ENCODE measurements at places on chromosomes 12 and 14.
A peak's percentile ranks its signal among the peaks of the same experiment; 100 is the strongest.

DNA sequence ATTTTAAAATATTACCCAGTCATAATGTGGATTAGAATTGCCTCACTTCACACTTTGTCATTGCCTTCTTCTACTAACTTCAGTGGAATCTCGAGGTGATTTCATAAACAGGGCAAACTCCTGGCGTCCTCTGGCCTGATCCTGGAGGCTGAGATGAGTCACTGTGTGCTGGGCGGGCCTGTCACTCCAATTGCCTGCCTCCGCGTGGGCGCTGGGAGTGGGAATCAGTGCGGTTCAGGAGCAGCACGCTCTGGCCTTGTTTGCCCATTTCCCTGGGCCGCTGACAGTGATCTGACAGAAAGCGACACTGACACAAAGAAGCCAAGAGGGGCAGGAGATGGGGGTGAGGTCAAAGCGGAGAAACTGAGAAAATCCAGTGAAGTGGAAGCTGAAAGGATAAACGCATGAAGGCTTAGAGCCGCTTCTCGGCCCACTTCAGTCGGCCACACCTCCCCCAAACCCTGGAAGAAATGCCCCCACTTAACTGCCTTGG lies 29.7 kb downstream of the LGR5 start:
- no peak for DNase-seq

DNA sequence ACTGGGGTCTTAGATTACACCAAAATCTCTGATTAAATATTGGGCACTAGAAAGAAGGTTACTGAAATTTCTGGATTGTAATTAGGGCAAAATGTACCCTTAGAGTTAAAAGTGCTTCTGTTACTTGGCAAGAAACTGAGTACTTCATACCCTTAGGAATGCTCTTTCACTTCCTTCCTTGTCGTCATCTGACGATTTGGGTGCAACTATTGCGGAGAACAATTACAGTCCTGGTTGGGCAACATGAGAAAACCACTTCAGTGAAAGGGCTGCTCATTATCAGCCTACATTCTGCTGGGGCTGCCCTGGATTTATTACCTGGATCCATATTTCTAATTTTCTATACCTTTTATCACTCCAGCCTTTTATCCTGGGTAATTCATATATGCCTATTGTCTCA lies 348.5 kb upstream of the MDGA2 start:
- no peak for DNase-seq

DNA sequence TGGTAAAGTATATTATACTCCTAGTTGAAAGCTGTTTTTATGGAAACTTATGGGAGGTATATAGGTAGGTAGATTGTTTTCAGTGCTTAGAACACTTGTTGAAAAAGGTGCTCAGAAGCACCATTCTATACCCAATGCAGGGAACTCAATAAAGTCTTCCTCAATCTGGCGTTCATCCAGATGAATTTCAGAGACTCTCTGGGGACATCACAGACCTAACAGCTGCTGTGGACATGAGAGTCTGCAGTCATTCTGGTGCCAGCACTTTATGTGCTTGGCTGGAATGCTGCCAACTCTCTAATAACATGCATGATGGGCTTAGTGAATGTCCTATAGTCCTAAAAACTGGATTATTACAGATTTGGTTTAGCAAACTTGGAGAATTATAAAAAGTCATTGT lies 115.9 kb downstream of the NTN4 start:
- DNase-seq = no peak

DNA sequence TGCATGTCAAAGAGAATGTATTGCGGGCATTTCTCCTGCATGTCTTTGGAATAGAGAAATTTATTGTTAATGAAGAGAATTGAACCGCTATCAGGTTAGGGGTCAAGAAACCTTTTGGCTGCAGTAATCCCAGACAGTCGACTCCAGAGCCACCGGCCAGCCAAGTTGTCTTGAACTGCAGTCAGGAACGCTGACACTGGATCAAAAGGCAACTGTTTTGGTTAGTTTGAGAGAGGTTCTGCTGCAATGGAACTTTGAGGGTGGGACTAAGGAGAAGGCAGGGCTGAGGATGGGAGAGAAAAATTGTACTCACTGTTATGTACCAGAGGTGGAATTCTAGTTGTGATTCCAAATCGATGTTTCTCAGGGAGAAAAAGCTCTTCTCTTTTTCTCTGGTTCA lies 28.2 kb downstream of the PPFIBP1 start:
- no peak for DNase-seq

DNA sequence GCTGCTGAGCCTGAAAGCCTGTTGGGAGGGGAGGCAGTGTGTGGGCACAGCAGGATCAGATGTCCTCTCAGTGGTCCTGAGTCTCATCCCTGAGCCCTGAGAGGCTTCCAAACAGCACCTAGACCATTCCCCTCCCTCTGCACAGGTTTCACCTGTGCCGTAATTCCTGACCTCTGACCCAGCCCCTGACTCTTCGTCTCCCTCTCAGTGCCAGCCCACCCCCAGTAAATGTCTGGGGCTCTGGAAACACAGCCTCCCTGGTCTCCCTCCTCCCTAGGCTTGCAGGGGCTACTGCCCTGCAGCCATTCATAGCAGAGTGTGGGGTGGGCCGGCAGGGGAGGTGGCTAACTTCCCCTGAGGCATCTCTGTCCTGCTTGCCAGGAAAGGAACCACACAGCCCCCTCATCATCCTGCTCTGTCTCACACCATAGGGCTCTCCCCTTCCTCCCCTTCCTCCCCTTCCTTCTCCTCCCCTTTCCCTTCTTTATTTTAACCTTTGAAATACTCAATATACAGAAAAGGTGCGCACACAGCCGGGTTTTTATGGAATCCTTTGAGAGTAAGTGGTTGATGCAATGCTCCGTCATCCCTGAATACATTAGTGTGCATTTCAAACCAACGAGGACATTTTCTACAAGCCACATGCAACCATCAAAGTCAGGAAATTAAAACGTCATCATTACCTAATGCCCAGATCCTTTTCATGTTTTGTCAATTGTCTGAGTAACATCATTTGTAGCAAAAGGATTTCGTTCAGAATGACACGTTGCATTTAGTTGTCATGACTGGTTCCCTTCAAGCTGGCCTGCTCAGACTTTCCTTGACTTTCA lies 67.0 kb downstream of the PRMT8 start:
- no peak for DNase-seq

DNA sequence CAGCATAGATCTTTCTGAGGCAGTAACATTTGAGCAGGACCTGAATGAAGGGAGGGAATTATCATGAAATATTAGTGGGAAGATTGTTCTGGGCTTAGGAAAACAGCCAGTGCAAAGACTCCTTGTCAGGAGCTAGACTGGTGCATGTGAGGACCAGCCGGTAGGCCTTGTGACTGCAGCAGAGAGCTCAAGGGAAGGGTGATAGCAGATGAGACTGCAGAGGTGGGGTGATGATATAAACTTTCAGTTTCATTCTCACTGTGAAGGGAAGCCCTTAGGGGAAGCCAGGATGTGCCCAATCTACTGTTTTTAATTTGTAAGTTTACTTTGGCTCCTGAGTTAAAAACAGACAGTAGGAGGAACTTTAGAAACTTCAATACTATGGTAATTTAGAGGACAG lies 12.4 kb downstream of the IL22 start:
- peak; percentile 71 for DNase-seq

DNA sequence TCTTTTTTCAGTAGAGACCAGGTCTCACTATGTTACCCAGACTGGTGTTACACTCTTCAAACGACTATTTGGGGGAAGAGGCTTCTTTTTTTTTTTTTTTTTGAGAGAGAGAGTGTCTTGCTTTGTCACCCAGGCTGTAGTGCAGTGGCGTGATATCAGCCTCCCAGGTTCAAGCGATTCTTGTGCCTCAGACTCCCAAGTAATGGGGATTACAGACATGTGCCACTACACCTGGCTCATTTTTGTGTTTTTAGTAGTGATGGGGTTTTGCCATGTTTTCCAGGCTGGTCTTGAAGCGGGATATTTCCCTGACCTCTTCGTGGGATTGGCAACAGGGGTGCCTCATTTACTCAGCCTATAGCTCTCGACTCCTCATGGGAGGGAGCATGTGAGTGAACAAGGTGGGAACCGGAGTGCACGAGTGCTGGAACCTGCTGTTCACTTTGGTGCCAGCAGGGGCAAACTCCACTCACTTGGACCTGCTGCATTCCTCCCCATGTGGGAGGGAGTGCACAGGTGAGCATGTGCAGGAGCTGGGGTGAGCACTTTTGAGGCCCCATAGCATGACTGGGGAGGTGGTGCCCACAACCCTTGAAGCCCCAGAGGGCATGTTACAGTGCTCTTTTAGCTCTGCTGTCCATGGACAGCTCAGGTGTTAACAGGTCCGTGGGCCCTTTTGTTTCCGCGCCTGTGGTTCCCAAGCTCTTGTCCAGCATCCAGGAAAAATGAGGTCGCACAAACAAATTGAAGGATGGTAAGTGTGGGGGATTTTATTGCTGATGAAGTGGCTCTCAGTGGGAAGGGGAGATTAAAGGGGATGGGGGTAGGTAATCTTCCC lies 79.1 kb upstream of the HECTD1 start:
- no peak for DNase-seq

DNA sequence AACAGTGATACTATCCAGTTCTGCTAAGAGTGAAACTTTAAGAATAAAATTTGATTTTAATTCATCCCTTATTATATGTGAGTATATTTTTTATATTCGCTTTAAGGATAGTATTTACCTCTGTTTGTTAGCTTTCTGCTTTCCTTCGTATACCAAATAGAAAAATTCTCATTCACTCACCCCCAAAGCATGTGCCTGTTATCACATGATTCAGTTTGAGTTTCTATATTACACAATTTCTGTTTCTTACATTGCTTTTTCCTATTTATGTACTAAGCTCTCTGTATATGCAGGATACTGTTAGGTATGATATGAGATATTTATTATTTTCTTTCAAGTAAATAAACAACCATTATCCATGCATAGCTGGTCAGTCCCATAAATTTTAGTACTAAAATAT lies 275.2 kb downstream of the FBXL14 start:
- no peak for DNase-seq

GRCh38 chr14:94775091-94775870 lies 5.4 kb upstream of the GSC start:
- no peak for DNase-seq

- no peak for DNase-seq
These were observed 43.8 kb downstream of the LRCOL1 start for GRCh38 chr12:132566516-132567131.

DNA sequence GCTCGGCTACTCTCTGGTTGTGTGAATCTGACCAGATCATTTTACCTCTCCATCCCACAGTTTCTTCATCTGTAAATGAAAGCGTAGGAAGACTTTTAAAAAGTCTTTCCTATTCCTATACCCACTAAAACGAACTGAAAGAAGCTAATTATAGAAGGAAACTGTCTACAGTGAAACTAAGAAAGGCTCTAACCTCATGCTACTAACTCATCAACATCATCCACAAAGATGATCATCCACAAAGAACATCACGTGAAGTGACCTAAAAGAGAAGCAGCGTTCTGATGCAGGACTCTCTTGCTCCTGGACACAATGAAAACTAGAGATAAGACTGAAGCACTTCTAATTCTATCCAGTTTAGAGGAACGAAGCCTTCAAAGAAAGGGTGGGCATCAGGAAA lies 58.5 kb upstream of the OSBPL8 start:
- DNase-seq = no peak

GRCh38 chr12:44570036-44570583 lies 306.0 kb downstream of the NELL2 start:
- DNase-seq = no peak

- no peak for DNase-seq
These were observed 51.7 kb upstream of the DDX11 start for GRCh38 chr12:31021809-31022494.

GRCh38 chr12:123573870-123574269 lies 10.5 kb upstream of the TMED2 start:
- DNase-seq = no peak

GRCh38 chr14:96362071-96362964 lies 823 bp downstream of the ATG2B start:
- DNase-seq = peak; percentile 17

- DNase-seq = no peak
These were observed 25.0 kb downstream of the PRICKLE1 start for GRCh38 chr12:42564556-42564955.

- DNase-seq = no peak
These were observed 199.4 kb upstream of the RTL1 start for GRCh38 chr14:101102875-101103274.

GRCh38 chr14:52850451-52850909 lies 59.1 kb upstream of the GNPNAT1 start:
- no peak for DNase-seq

DNA sequence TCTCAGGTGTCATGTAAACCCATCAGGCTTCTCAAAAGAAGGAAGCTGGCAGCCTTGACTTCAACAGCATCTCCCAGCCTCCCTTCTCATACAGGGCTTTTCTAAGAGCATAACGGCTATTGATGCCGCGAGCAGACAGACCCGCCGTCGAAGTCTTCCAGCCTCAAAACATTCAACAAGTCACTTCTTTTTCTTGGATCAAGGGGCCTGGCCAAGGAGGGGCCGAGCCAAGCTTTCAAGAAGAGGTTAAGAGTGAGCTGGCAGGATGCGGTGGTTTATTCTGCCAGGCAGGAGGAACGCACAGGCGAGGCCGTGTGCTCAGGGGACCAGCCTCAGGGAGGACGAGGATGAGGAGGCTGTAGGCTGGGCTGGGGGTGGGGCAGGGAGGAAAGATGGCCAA lies 102.9 kb upstream of the RFLNA start:
- DNase-seq = no peak

DNA sequence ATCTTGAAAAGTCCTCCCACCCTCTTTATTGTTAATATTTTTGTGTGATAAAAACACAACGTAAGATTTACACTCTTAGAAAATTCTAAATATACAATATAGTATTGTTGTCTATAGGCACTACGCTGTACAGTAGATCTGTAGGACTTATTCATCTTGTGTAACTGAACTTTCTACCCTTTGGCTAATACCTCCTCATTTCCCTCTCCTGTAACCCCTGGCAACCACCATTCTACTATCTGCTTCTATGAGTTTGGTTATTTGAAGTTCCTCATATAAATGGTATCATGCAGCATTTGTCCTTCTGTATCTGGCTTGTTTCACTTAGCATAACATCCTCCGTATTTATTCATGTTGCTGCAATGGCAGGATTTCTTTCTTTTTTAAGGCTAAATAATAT lies 5.2 kb upstream of the CLEC9A start:
- no peak for DNase-seq

GRCh38 chr12:86134561-86134960 lies 121.6 kb downstream of the MGAT4C start:
- DNase-seq = no peak

DNA sequence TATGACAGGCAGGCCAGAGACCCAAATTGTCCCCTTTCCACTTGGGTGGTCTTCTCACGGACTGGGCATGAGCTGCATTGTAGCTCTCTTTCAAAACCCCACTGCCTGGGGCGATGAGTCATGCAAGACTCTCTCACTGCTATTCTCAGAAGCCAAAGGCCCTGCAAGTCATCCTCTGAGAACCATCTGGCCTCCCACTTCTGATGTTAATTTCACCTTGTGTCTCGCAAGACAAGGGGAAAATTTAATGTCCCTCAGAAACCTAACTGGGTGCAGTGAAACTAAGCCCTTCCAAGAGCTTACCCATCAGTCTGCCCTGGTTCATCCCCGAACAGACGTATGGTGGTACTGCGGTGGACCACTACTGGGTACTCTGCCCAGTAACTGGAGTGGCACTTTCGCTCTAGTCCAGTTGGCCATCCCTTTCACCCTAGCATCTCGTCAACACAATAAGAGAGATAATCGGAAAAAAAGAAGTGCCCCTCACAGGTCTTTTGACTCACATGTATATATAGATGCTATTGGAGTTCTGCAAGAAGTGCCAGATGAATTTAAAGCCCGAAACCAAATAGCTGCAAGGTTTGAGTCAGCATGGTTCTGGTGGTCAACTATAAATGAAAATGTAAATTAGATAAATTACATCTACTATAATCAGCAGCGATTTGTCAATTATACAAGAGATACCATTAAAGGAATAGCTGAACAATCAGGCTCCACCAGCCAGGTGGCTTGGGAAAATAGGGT lies 31.3 kb upstream of the LALBA start:
- DNase-seq = no peak

Measured in germinal center (tissue), 1 donor.